ENCODE measurements at places on chromosomes 13 and 19.

- DNase-seq: no peak
Measured at GRCh38 chr13:46535002-46535401, 18.0 kb upstream of the LRCH1 start.

DNA sequence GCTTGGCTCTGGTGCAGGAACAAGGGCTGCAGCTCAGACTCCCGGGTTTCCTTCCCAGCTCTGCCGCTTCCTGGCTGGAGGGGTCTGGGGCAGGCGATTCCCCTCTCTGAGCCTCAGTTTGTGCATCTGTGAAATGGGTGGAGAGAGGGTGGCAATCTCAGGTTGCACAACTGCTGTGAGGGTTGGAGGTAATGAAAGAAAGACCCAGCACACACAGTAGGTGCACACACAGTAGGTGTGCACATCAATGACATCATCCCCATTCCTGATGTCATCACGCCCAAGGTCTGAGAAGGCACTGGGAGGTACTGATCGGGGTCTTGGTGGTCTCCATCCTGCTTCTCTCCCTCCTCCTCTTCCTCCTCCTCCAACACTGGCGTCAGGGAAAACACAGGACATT lies 2.7 kb downstream of the LILRB4 start:
- no peak for DNase-seq

DNA sequence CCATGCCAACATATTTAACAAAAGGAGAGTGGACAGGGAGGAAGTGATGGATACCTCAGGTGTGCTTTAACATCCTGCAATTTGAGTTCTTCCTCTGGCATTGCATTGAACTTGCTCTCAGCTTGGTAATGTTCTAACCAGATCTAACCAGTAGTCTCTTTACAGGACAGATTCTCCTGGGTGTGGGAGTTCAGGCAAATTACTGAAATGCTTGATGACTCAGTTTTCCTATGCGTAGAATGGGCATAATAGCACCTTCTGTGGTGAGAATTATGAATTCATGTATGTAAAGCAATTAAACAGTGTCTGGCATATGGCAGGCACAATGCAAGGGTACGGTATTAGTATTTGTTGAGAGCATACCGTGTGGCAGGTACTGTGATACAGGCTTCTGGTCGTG lies 3.6 kb downstream of the AKAP11 start:
- no peak for DNase-seq

- no peak for DNase-seq
Measured at GRCh38 chr19:14559916-14560775, 11.7 kb downstream of the NDUFB7 start.

GRCh38 chr13:88919970-88920628 lies 1248.9 kb downstream of the SLITRK5 start:
- DNase-seq: no peak

DNA sequence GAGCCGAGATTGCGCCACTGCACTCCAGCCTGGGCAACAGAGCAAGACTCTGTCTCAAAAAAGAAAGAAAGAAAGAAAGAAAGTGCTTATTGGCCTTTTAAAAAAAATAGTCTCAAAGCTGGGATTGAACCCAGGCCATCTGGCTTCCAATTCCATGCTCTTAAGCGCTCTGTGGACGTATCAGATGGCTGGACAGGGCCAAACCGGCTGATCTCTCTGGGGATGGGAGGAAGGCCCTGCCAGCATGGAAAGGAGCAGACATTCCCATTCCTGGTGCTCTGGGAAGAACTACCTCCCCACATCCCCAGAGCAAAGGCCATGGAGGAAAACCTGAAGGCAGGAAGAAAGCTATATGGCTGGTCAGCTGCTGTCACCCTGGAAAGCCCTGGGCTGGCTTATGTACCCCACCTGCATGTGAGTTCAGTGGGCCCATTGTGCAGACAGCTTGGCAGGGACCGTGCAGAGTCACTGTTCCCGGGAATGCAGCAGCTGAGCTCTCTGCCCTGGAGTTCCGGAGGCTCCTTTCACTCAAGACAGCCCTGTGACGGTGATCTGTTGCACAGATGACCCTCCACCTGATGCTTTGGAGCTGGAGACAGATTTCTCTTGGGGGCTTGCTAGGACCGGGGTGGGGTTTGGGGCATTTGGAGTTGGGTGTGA lies 84.3 kb downstream of the SIPA1L3 start:
- no peak for DNase-seq

DNA sequence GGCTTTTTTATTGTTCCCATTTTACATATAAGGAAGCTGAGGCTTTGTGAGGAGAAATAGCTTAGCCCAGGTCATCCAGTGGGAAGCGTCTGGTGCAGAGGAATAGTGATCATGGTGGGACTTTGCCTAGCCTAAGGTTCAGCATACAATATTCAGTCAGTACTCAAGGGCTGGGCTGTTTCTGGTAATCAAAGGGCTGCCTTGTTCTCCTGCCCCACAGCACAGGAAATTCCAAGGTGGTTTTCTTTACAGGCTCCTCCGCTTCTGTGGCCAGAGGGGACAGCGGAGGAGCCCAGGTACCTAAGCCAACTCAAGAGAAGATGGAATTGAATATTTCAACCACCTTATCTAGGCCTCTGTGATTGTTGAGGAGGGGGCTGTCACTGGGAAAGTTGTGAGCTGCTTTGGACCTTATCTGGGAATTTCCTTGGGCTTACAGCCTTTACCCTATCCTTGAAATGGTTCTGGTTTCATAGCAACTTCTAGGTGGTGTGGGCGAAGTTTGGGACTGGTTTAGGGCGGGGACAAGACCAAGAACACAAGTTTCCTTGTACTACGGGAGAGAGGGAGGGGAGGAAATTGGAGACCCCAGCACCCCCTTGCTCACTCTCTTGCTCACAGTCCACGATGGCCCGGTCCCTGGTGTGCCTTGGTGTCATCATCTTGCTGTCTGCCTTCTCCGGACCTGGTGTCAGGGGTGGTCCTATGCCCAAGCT lies at the start of gene MIA:
Gene MIA (plus strand): TSS at position 606 of the 716 bp plus-strand sequence. CDS start 22 bp downstream, at position 628.
- DNase-seq: no peak

DNA sequence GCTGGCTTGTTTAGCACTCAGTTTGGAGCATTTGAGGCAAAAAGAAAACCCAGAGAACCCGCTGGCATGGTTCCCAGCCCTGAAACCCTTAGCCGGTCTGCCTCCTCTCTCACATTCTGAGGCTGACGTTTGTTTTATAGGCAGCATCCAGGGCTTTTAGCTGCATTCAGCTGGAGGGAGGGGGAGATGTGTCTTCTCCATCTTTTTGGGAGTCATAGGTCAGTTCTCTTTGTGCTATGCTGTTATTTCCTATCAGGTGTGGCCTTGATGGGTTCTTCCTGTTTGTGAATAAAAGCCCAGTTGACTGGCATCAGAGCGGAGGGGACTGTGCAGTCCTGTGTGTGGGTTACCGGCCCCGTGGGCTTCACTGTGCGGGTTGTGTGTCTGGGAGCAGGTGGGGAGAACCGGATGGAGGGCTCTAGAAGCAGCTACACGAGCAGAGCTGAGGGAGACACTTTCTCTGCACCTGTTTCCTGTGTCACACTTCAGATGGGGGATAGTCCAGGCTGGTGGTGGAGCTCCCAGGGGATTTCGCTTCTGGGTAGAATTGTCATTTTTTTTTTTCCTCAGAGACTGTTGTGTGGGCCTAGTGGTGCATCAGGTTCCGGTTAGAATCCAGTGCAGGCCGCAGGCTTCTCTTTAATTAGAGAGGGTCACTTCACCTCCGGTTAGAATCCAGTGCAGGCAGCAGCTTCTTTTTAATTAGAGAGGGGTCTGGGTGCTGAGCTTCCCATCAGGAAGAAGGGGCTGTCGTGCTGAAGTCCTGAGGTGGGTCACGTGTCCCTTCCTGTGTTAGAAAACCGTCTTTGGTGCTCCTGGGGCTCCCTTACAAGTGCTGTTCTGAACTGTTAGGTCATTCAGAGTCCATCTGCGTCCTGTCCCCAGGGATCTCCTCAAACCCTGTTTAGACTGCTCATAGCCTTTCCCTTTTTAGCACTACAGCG lies 69.6 kb downstream of the ARHGEF7 start:
- DNase-seq: no peak

GRCh38 chr13:20580257-20580656 lies 13.3 kb downstream of the IFT88 start:
- no peak for DNase-seq

DNA sequence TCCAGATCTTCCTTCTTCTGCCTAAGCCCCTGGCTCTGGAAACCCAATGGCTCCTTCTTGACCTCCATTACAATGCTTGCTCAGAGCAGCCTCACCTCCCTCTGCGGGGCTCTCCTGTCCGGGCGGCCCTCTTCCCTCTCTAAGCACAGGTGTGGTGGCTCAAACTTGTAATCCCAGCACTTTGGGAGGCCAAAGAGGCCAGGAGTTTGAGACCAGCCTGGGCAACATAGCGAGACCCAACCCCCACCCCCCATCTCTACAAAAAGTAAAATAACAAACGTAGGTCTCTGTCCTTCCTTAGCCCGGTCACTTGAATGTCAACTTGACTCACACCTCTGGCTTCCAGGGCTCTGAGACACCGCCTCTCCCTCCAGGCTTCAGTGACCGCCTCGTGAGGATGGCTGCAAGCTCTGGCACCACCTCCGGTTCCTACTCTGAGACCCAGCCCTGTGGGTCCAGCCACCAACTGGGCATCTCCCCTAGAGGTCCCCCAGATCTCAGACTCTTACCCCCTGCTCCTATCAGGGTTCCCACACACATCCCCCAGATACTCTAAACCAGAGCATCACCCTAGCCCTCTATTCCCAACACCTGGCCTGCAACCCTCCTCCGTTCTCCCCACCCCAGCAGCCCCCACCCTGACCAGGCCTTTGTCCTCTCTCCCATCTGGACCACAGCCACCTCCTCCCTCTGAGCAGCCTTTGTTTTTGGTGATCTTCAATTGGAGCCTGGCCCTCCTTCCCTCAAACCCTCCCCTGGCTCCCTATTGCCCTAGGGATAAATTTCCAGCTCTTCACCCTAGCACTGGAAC lies 4.7 kb upstream of the TLE2 start:
- no peak for DNase-seq

DNA sequence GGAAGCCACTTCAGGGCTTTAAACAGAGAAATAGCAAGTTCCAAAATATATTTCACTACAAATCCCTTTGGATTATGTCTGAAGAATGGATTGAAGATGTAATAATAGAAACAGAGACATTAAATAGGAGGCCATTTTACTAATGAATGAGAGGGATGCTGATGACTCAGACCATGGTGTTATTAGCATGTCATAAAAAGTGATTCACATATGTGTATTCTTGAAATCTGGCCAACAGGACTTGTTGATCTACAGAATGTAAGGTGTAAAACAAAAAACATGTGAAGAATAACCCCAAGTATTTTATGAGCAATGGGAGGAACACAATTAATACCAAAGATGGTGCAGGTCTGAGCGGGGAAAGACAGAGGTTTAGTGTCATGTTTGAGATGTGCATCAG lies 873.7 kb downstream of the SLITRK5 start:
- no peak for DNase-seq

DNA sequence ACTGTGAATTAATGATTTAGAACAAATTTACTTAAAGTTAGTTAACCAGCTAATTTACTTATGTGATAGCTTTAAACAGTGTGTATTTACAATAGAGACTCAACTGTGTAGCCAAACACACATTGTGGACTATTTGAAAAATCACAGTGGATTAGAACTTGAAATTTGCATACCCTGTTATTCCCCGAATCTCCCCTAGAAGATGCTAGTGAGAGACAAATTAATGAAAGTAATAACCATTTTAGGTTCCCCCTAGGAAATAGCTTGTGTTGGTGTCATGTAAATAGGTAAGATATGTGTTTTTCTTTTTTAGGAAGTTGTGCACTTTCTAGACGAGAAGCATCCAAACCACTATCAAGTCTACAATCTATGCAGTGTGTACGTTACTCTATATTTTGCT lies 98.5 kb downstream of the C1QTNF9 start:
- no peak for DNase-seq

DNA sequence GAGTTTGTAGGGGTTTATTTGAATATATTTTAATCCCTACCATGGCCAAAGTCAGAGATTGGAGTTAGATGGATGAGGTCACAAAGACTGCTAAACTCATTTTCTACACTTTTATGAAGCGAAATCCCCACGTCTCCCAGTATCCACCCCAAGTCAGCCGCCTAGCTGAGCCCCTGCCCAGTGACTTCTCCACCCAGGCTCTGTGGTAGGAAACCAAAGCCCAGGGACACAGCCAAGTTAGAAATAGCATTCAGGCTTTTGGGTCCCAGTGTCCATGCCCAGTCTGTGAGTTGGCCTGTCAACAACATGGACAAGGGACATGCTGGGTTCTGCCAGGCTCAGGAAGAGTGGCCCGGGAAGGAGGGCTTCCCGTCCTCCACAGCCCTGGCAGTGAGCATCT lies 474.0 kb downstream of the FOXO1 start:
- DNase-seq: no peak

GRCh38 chr19:14091081-14091812 lies 696 bp upstream of the SAMD1 start:
- peak; percentile 58 for DNase-seq

Data from ACHN (cell line).